ENCODE measurements at places on chromosomes 7 and 10.

GRCh38 chr7:148800677-148801076 lies 83.4 kb downstream of the EZH2 start:
- no peak for DNase-seq

DNA sequence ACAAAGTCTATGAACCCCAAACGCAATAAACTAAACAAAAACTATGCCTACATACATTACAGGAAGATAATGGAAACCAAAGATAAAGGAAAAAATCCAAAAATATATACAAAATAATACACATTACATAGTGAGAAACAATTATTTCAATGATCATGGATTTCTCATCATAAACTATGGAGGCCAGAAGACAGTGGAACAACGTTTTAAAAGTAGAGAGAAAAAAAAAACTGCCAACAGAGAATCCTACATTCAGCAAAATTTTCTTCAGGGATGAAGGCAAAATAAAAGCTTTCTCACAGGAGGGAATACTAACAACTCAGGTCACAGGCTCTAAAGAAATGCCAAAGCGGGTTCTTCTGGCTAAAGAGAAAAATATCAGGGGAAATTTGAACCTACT lies 42.9 kb upstream of the FAM13C start:
- DNase-seq, result no peak

DNA sequence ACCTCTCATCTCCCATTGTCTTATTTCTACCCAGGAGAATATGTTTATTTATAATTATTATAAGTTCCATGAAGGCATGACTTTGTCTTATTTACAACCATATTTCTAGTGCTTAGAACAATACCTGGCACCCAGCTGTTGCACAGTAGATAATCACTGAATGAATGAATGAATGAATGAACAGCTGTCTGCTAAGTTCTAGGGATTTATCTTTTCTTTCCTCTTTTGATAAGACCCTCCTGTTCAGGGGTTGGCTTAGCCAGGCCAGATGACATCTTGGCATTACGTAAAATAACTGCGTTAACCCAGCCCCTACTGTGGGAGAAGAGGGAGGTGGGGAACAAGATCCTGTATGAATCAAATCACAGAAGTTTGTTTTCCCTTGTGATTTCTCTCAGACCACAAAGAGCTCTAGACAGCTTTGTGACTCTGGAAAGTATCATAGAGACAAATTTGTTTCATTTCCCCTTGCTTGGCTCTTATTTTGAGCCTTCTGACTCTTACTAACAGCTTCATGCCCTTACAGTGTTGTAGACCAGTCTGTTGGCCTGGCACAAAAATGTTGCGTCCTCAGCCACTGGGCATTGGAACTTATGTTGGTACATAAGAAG lies 8.4 kb downstream of the ZNF862 start:
- no peak for DNase-seq

- DNase-seq, result peak; percentile 24
Measured at GRCh38 chr7:40356871-40357709, 222.3 kb downstream of the SUGCT start.

GRCh38 chr10:49613165-49613881 lies 514 bp upstream of the CHAT start:
- no peak for DNase-seq

- no peak for DNase-seq
Measured at GRCh38 chr10:96313344-96313743, 9.1 kb downstream of the DNTT start.

GRCh38 chr7:111168182-111168581 lies 77.3 kb downstream of the LRRN3 start:
- DNase-seq, result peak; percentile 7

DNA sequence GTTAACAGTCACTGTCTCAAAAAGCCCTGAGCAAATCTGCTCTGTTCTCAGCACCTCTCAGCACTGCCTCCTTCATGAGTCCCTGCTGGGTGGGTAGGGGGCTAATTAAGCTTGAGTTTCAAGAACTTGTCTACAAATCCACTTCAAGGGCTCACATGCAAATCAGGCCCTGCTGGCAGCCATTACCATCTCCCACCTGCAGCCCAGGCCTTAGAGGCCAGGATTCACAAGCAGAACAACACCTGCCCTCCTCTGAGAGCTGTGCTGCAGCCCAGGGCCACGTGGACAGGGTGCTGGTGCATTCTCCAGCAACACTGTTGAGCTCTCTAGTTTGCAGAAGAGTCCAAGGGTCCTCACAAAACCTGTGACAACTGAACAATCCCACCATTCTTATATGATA lies 119.2 kb downstream of the DPP6 start:
- no peak for DNase-seq

DNA sequence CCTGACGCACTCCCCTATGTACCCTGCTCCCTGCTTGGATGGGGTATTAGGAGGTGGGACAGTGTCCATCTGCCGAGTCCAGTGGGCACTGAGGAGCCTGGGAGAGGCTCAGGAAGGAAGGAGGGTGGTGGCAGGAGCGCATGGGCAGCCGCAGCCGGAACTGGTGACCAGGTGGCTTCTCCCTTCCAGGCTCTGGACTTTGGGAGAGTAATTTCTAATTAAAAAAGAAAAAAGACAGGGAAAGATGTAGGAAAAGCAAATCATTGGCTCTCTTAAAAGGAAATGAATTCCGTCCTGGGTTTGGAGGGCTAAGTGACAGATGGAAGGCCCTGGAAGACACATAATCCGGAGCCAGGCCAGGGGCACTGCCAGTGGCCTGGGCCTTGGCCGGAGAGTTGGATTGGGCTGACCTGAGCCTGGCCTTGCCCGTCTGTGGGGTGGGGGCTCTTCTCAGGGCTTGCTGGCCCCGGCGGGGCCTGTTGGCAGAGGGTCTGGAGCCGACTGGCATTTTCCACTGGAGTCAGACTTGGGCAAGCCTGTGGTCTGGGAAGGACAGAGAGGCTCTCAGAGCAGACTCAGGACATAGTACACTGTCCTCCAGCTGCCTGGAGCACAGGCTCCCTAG lies 63.0 kb downstream of the NEURL1 start:
- no peak for DNase-seq
